Dorsolateral prefrontal cortex (tissue), 122 donors: ENCODE measurements at places on chromosomes 5 and 9.

DNA sequence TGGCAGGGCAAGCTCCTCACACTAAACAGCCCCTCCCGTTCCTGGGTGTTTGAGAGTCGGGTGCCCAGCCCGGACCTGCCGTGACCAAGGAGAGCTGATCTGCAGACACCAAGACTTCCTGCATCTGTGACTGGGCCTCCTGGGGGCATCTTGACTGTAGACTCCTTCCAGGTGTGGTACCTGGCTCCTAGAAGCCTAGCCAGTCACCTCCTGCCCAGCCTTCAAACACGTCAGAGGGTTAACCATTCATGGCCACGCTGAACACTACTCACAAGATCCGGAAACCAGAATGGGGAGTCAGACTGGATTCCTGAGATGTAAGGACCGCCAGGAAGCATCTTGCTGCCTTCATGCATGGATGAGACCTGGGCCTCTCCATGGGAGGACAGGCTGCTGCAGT lies 3.7 kb upstream of the LCN2 start:
- DNase-seq: no peak

GRCh38 chr5:610011-610743 lies 2.0 kb upstream of the CEP72 start:
- no peak for DNase-seq

- no peak for DNase-seq
Measured at GRCh38 chr5:142862594-142862993, 92.4 kb downstream of the ARHGAP26 start.

DNA sequence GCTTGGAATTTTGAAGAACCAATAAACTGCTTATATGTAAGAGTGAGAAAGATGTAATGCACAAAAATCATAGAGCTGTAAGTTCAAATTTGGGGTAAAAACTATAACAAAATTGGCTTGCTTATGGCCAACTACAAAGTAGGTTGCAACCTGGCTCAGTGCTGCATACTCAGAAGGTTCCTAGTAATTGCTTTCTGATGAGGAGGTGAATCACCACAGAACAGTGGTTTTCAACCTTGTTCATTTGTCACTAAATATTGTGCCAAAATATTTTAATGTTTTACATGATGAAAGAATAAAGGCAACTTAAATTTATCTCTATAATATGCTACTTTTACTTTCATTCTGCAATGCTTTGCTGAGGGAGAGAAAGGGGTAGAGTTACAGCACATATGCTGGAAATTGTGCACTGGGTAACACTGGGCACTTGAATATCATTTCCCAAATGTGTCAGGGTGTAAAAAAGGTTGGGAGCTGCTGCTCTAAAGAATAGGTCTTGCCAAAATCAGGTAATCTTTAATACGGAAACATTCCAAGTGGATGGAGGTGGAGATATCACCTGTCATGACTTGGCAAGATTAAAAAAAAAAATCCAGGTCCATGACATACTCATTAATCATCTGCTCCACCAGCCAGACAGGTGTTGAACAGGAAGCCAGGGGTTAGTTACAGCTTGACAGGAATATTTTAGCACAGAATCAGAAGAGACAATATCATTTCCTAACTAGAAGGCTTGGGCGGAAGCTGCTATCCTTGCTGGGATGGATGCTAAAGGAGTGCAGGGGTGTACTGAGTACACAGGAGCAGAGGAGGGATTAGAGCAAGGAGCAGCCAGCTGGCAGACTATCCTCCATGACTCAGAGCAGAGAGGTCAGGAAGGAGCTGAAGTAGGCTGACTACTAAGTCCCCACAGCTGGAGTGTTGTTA lies 34.6 kb upstream of the CCL21 start:
- no peak for DNase-seq
